Sigmoid colon (tissue), 7 donors: ENCODE measurements at places on chromosomes 13 and 19. TPM values are rescaled to one million over a fixed set of nuclear protein-coding genes. Genes with fewer than 3 reads are reported as not detected.

CGB8 gene
- total RNA-seq: not detected

GIPC3 gene
- under 0.01 TPM for total RNA-seq

LILRB5 gene
- total RNA-seq: 11.4 TPM

IRGC gene
- not detected for total RNA-seq

DHX34 gene
- total RNA-seq: 11.9 TPM

ZNF699 gene
- 19.6 TPM for total RNA-seq

ZNF160 gene
- total RNA-seq: 31.9 TPM

BBC3 gene
- 5.4 TPM for total RNA-seq
